CD4-positive, alpha-beta memory T cell (primary cell): ENCODE measurements at places on chromosomes 4 and X. TPM values are rescaled to one million over a fixed set of nuclear protein-coding genes. Genes with fewer than 3 reads are reported as not detected.

- peaks cover 12% of the 10 kb centered on the region for H3K4me1 ChIP-seq
- no peak overlapping the region for H3K27ac ChIP-seq
- H3K36me3 ChIP-seq = no peaks in the 10 kb centered on the region
- H3K4me3 ChIP-seq = no peak overlapping the region
- no peak for DNase-seq
These were observed 31.1 kb downstream of the TACC3 start for GRCh38 chr4:1752284-1753041.

DNA sequence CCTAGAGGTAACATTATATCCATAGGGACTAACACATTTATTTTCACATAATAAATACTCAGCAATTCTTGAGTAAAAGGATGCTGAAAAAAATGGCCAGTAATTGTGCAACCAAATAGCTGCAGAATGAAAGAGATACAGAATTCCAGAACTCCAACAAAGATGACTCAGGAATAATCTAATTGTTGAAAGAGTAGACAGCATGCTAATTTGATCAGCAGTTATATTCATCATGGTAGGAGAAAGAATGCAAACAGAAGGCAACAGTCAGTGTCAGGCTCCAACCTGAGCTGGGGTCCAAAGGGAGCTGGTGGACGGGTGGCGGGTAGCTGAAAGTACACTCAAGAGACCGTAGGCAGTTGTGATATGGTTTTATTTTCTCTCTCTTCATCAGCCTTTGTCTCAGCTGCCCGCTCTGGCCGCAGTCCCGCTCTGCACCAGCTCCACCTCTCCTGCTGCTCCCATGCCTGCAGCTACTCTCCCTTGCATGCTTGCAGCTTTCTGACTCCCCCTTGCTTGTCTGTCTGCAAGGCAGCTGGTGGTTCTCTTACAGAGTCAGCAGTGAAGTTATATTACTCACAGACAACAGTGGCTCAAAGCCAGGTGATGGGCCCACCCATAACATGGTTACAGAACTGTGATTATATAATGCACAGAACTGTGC lies 1150.1 kb downstream of the STIM2 start:
- no peaks in the 10 kb centered on the region for H3K4me1 ChIP-seq
- H3K4me3 ChIP-seq = no peak overlapping the region
- no peaks in the 10 kb centered on the region for H3K36me3 ChIP-seq
- no peak for DNase-seq
- no peak overlapping the region for H3K27ac ChIP-seq

DNA sequence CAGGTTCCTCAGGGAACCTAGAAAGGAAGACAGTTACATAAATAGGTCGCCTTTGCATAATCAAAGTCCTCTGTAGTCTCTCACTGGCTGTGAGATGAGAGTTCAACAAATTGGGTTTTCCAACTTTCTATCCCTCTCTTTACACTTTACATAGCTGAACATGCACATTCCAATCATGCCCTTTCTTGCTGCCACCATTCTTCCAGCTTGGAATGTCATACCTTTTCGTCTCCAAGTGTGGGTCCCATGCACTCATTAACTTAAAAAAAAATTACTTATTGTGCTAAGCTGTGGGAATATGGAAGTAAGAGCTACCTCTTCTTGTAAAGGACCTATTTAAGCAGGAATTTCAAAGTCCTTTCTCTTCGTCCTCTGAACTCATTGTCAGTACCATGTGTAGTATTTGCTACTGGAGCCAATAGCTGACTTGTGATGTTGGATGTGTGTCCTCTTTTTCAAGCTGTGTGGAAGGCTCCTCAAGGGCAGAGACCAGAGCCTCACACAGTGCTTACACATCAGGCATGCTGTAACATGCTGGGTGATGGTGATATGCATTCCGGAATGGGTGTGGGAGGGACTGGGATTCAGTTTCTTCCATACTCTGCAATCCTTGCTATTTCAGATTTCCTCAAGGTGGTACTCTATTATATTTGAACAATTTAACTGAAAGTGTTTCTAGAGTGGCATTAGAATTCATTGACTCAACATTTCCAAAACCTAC lies 7.1 kb downstream of the ENOPH1 start:
- no peaks in the 10 kb centered on the region for H3K27me3 ChIP-seq
- no peak overlapping the region for H3K4me3 ChIP-seq
- H3K36me3 ChIP-seq = peaks cover 3% of the 10 kb centered on the region

DNA sequence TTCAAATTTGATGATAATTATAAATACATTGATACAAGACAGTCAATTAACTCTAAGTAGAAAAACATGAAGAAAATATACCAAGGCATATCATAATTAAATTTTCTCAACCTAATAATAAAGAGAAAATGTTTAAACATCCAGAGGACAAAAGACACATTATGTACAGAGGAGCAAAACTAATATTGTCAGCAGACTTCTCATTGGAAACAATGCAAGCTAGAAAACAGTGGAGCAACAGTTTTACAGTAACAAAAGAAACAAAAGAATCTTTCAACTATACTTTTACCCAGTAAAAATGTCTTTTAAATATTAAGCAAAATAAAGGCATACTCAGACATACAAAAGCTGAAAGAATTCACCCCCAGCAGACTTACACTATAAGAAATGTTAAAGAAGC lies 238.0 kb downstream of the TMA16 start:
- H3K4me1 ChIP-seq = no peaks in the 10 kb centered on the region
- no peak overlapping the region for H3K4me3 ChIP-seq
- no peak overlapping the region for H3K27ac ChIP-seq
- no peaks in the 10 kb centered on the region for H3K27me3 ChIP-seq
- DNase-seq = no peak

DNA sequence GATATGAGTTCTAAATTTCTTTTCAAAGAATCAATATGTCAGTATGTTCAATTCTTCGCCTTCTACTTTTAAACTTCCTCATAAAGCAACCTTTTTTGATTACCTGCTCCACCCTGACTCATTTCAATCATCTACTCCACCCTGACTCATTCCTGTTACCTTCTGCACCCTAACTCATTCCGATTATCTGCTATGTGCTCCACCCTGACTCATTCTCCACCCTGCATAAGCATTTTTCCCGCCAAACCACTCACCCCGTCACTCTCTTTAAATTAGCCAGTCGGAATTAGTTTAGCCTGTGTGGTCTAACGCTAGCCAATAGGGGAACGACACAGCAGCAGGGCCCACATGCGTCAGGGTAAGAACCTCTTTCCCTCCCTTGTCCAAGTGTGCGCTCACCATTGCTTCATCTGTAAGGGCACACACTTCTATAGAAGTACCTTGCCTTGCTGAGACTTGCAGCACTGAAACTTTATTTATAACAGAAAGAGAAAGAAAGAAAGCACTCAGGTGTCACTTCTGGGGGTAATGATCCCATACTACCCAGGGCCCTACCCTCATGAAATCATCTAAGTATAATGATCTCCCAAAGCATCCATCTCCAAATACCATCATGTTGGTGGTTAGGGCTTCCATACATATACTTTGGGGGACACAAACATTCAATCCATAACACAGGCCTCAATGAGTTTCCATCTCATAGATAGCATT lies 875.2 kb downstream of the RAPGEF2 start:
- no peak for DNase-seq
- no peaks in the 10 kb centered on the region for H3K4me1 ChIP-seq
- H3K27ac ChIP-seq = no peak overlapping the region
- no peaks in the 10 kb centered on the region for H3K36me3 ChIP-seq

DNA sequence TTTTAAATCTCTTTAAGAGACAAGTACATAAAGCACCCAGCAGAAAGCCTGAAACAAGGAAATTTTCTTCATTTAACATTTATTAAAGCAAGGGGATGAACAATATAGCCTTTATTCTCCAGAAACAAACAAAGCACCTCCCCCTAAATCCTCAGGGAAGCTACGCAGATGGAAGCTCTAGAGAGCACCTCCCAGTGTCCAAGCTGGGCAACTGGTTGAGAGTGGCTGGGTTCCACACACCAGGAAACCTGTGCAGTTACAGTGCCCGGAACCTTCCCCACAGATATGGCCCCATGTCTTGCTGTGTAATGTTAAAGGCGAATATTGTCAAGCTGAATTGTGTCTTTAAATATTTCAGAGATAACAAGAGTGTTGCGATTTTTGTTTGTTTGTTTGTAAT lies 8.9 kb upstream of the TRIML1 start:
- no peaks in the 10 kb centered on the region for H3K4me1 ChIP-seq
- no peaks in the 10 kb centered on the region for H3K36me3 ChIP-seq
- H3K27ac ChIP-seq = no peak overlapping the region
- no peak overlapping the region for H3K4me3 ChIP-seq
- DNase-seq = no peak

DNA sequence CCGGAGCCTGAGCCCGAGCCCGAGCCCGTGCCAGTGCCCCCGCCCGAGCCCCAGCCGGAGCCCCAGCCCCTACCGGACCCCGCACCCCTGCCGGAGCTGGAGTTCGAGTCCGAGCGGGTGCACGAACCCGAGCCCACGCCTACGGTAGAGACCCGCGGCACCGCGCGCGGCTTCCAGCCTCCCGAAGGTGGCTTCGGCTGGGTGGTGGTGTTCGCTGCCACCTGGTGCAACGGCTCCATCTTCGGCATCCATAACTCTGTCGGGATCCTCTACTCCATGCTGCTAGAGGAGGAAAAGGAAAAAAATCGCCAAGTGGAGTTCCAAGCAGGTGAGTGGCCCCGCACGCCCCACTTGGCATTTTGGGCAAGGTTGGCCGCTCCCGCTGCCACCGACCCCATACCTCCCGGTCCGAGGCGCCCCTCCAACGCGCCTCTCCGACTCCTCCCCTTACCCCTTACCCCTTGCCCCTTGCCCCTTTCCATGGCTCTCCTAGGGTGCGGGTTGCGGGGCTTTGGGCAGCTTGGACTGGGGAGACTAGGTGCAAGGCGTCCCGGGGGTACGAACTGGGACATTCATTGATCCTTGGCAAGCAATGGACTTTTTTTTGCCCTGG lies 553 bp downstream of the SLC16A2 start:
- no peak for DNase-seq
- no peaks in the 10 kb centered on the region for H3K36me3 ChIP-seq
- no peaks in the 10 kb centered on the region for H3K27me3 ChIP-seq
- no peak overlapping the region for H3K4me3 ChIP-seq

GRCh38 chrX:119573222-119573621 lies 1.1 kb upstream of the UBE2A start:
- H3K27me3 ChIP-seq = no peaks in the 10 kb centered on the region
- peak overlapping the region; percentile 78 for H3K27ac ChIP-seq
- H3K4me1 ChIP-seq = peaks cover 22% of the 10 kb centered on the region
- no peak for DNase-seq
- H3K4me3 ChIP-seq = peak overlapping the region; percentile 63

DNA sequence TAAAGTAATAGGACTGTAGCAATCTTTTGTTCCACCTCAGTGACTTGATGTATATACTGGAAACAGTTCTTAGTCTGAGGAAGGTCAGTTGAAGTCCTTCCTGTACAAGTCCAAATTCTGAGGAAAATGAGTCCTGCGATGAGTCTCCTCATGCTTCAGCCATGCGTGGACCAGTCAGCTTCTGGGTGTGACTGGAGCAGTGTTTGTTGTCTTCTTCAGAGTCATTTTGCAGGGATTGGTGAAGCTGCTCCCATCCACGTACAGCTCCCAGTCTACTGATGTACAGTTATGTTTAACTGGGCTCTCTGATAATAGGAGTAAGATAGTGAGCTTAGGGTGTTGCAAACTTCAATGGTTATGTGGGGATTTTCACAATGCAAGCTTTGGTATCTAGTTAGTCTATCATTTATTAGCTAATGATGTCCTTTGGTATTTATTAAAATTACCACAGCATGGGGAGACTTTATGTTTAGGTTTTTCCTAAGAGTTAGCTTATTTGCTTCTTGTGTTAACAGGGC lies 3.4 kb downstream of the UGT2B17 start:
- no peak overlapping the region for H3K27ac ChIP-seq
- no peak overlapping the region for H3K4me3 ChIP-seq
- H3K36me3 ChIP-seq = no peaks in the 10 kb centered on the region
- H3K4me1 ChIP-seq = no peaks in the 10 kb centered on the region
- H3K27me3 ChIP-seq = no peaks in the 10 kb centered on the region

MEPE gene
- polyA plus RNA-seq = not detected

TMEM150C gene
- not detected for polyA plus RNA-seq

EVC2 gene
- polyA plus RNA-seq = 0.86 TPM

CXCL10 gene
- 0.42 TPM for polyA plus RNA-seq

TLR10 gene
- polyA plus RNA-seq = not detected

FRG2 gene
- polyA plus RNA-seq = not detected

EDA2R gene
- polyA plus RNA-seq = 0.08 TPM

COX7B2 gene
- polyA plus RNA-seq = not detected

PPP2R2C gene
- not detected for polyA plus RNA-seq

SHOX gene
- not detected for polyA plus RNA-seq

SSX2 gene
- polyA plus RNA-seq = not detected

SMR3B gene
- polyA plus RNA-seq = not detected
